ENCODE measurements at places on chromosomes 2 and 18.

GRCh38 chr2:182541268-182541667, 114.4 kb upstream of the PDE1A start:
- DNase-seq = no peak

DNA sequence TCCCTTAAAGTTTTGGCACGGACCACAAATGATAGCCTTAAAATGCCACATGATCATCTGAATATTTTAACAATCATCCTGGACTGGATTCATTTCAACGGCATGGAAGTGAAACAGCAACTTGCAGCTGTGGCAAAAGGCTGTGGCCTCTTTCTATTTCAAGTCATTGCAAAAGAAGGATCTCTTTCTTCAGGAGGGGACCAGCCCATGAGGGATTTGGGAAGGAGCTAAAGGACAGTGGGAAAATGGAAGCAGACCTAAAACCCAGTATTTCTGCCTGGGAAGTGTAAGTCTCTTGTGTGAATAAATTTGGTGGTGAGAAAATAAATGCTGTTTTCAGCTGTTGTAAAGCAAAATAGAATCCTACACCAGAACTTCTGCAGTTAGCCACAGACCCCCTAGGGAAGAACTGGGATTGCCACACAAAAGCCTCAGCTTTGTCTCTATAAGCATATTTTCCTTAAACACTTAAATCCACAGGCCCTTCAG, 107.3 kb upstream of the ZFP36L2 start:
- DNase-seq = no peak

GRCh38 chr2:30621836-30622235, 174.8 kb downstream of the LCLAT1 start:
- no peak for DNase-seq

DNA sequence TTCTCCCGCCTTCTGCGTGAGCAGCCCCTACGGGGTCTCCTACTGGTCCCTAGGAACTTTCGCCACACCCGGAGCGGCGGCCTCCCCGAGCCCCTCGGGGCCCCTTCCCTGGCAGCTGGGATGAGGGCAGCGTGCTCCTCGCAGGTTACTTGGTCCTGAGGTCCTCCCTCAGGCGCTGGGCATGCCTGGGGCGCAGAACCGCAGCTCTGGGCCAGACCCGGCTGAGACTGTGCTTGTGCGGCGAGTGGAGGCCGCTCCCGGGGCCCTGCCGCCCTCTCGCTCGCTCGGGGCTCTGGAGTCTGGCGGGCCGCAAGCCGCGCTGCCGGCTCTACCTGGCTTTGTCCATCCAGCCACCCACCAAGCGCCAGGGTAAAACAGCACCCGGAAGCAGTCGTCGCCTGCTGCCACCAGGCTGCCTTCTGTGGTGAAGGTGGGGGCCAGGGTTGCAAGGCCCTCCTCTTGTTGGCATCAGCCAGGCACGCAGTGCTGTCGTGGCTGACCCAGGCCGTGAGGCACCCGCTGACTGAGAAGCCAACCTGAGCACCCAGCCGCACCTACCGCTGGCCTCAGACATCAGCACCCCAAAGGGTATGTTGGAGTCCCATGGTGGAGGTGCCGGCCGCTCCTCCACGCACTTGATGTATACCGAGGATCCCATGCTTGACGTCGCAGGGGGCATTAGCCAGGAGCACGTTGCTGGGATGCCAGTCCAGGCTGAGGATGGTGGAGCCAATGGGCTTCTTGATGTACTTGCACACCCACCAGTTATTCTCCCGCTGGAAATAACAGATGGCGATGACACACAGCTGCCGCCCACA, 46.1 kb upstream of the PTH2R start:
- no peak for DNase-seq

- DNase-seq = no peak
Observed at GRCh38 chr2:98391581-98392270, 45.5 kb downstream of the CNGA3 start.

GRCh38 chr18:55245211-55245614, 286.0 kb upstream of the CCDC68 start:
- DNase-seq = no peak

DNA sequence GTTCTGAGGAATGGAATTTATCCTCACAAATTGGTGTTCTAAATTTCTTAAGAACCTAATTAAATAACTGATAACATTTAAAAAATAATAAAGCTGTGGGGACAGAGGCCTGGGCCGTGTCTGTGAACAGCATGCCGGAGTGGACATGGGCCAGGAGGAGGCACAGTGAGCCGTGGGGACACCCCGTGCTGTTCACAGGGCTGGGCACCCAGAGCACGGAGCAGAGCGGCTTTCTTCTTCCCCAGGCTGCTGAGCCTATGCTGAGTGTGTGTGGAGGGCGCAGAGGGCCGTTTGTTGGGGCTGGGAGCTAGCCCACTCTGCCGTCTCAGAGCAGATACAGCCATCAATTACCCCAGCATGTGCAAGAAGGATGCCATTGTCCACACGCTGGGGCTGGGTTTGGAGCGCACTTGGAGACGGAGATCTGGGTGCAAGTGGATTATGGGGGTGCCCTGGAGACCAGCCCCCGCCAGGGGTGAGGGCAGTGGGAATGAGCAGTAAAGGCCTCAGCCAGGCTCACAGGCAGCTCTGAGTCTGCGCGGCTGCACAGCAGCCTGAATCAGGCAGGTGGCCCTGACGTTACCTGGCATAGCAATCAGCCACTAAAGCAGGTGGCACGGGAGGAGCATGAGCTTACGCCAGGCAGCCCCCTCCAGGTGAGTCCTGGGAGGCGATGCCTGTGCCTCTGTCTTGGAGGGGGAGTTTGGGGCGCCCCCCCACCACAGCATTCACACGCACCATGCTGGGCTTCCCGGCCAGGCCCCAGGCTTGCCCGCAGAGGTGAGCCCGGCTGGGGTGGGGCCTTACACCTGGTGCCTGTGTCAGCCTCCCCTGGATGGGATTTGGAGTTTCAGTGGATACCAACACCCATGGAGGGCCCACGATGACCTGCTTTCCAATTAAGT, 52.1 kb upstream of the SLC66A3 start:
- DNase-seq = no peak

DNA sequence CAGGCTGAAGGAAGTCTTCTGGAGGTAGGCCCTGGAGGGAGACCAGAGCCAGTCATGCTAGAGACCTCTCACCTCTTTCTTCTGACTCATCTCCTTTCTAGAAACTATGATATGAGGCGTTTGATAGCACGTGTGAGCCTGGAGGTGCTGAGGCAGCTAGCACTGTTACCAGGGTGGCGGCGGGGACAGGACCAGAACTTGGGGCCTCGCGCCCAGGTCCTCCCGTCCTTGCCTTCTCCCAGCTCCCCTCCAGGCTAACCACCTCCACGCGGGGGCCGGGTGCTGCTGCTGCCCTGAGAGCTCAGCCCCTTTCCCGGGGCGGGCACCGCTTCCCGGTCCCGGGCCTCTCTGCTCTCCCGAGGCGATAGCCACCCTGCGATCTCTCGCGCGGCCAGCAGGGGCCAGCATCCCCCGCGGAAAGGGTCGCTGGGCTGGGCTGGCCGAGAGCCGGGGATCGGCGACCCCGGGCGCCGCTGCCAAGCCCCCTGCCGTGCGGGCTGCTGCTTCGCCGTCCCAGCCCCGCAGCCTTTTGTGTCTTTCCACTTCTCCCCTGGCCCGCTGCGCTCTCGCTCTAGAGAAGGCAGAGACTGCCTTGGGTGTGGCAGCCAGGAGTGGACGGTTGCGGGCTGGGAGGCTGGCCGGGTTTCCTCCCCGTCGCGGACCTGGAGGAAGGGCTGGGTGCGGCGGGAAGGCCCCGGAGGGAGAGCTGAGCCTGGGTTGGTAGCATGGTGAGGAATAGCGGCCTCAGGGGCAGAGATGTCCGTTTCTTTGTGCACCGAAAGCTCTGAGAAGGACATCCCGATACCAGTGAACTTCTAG, 49.1 kb downstream of the TMEM17 start:
- peak; percentile 66 for DNase-seq

GRCh38 chr2:39513641-39514094, 76.6 kb upstream of the MAP4K3 start:
- DNase-seq = peak; percentile 54

DNA sequence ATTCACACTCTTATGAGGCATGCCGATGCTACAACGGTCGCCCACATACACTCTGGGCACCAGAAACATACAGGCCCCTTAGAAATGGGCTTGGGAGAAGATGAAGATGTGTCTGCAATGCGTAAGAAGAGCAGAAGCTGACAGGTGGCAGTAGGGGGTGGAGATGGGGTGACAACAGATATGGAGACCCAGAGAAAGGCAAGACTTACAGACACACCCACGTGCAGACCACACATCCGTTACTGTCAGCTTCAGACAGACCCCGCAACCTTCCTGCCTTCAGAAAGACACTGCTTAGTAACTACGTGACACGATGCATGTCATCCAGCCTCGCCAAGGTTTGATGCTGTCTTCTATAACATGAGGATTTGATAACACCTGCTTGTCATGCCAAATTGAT, 89.5 kb downstream of the ZFP36L2 start:
- no peak for DNase-seq

Measured in midbrain (tissue), 1 donor.